ENCODE measurements at places on chromosomes 11 and 22.

DNA sequence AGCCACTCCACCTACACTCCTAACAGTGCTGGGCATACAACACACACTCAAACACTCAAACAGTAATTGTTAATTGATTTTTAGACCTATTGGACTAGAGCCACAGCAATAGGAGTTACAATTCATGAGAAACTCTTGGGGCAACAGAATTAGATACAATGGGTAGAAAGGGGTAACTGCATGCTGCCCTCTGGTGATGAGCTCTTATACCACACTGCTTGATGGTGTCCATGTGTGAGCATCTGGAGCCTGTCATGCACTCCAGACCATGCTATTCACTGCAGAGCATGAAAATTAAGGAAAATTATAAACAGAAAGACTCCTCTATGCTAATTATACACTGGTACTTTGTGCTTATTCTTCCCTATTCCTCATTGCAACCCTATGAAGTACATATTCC lies 975.5 kb upstream of the CCDC90B start:
- DNase-seq: no peak

GRCh38 chr11:45475173-45475572 lies 189.0 kb upstream of the SYT13 start:
- DNase-seq: no peak

DNA sequence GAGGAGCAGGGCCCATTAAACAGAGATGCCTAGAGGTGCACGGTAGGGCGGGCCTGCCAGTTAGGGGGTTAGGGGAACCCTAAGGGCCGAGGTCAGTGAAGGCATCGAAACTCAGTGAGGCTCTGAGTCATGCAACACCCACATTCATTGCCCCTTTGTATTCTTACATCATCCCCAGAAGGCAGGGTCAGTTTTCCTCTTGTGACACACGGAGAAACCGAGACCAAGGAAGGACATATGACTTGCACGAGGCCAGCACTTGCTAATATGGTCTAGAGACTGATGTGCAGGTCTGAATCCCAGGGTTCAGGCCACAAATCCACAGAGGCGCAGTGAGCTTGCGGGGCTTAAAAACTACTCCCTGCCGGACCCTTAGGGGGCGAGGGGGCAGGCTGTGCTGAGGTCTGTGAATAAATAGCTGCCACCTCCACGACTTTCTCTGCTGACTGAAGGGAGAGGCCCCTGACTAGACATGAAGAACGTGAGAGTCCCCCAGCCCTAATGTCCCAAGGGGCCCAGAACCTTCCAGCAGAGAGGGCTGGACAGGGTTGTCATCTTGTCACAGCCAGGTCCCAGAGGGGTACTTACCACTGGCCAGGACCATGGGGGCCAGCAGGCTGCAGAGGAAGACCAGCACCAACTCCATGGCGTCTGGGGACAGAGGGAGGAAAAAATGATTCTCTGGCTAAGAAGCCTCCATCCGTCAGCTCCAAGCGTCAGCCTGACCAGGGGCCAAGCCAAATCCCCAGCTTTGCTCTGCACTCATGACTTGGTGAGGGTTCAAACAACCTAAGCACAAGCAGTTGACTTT lies 17.8 kb upstream of the FXYD2 start:
- peak; percentile 69 for DNase-seq

DNA sequence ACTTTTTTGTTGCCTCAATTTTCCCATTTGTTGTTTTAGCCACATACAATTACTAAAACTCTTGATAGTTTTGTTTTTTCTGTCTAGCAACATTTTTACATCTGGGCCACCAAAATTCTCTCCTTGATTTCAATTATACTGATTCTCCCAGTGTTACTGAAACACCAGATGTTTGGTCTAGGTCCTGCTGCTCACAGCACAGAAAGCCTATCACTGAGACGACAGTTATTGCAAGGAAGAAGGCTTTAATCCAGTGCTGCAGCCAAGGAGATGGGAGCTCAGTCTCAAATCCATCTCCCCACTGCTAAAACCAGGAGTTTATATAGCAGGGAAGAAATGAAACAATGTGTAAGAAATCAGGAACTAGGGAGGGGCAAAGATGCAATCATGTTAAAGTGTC lies 837.7 kb upstream of the CNTN5 start:
- DNase-seq: no peak

DNA sequence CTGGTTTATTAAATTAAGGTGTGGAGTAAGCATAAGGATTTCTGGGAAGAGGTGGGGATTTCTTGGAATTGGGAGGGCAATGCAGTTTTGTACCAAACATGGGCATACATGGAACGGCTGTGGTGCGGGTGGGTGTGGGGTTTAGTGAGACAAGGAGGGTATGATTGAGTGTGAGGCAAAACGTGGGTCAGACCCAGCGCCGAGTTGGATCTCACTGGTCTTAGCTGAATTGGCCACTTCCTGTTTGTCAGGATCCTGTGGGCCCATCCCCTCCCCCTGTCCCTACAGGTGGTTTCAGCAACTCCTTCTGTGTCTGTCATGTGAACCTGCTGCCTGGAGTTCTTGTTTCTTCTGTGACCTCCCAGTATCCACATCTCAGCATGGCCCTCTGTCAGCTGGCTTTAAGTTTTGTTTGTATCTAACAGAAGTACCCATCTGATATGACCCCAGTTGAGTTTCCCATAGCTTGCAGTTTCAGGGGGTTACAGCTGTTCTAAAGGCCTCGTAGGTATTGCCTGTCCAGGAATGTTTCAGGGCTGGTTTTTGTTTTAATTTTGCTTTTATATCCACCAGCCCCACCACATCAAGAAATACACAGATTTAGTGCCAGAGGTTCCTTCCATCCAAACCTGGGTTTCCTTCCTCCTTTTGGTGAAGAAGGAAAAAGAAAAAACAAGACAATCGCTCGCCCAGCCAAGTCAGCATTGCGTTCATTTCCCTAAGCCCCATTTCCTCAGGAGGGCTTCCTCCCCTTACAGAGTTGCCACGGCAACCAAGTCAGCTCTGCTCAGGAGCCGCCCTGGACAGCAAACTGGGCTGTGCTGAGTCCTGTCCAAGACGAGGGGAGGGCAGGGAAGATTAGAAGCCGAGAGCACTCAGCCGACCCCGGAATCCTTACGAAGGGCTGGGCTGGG lies 6.0 kb downstream of the APOL1 start:
- peak; percentile 61 for DNase-seq

DNA sequence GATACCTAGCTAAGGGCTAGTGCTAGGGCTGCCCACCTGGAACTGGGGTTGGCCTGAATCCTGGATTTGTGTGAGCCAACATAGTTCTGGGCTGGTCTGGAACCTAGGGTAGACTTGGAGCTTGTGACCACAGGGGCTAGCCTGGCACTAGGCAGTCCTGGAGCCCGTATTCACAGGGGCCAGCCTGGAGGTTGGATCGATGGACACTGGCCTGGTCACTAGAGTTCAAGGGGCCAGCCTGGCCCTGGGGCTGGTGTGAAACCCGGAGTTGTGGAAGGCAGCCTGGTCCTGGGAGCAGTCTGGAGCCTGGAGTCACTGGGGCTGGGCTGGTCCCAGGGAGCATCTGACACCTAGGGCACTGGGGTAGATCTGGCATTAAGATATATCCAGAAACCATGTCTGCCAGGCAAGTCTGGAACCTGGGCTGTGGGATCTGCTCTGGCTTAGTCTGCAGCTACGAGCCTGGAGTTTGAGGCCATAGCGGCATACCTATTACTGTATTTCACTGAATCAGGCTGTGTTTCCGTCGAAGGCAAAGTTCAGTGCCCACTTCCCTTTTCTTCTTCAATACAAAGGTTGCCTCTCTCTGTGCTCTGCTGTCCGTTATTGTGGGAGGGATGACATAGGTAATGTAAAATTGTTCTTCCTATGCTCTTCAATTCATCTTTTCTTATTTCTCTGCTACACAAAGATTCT lies 9.1 kb upstream of the GLYATL1B start:
- DNase-seq: no peak

GRCh38 chr22:34608540-34609115 lies 457.3 kb upstream of the ISX start:
- DNase-seq: no peak

GRCh38 chr11:36077886-36078685 lies 134.2 kb downstream of the LDLRAD3 start:
- no peak for DNase-seq

DNA sequence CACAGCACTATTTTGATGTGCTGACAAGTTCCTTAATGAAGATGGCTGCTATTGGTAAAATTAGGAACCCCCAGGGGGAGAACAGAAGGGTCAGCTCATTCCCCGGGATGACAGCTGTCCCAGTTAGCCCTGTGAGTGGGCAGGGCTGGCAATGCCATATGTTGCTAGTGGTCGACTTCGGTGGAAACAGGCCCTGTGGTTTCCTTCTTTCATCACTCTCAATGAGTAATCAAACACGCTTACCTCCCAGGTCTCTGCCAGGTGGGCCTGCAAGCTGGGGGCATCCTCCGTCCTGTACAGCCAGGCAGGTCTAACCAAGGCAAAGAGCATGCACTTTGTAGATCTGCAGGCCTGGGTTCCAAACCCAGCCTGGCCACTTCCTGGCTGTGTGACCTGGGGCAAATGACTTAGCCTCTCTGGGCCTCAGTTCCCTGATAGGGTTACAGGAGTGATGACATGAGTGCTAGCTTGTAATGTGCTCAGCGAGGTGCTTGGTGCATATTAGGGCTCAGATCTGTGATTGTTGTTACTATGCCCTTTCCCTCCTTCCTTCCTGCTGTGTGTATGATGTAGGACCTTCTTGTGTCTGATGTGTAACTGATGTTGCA lies 85.2 kb downstream of the TSPAN18 start:
- DNase-seq: no peak

DNA sequence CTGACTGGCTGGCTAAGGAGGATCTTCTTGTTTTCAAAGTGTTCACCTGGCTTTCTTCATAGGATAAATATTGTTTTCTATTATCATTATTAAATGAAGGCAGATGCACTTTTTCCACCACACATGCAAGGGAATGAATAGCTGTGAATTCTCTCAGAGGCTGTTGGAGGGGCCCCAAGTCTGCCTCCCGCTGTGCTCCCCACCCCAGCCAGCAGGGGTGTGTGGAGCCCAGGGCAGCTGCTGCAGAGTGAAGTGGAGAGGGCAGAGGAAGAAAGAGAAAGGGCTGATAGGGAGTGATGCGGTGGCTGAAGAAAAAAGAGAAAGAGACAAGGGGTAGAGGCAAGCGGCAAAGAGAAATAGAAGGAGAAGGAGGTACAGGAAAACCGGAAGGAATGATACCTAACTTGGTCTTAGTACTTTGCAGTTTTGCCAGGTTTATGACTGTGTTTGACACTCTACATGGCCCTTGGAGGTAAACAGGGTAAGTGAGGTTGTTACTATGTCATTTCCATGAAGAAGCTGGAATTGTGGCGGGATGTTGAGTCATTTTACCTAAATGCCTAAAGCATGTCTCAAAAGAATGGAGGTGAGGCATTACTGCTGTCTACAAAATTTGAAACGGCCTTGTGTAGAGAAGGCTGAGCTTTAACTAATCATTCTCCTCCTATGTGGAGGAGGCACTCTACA lies 145.7 kb upstream of the B3GAT1 start:
- no peak for DNase-seq

DNA sequence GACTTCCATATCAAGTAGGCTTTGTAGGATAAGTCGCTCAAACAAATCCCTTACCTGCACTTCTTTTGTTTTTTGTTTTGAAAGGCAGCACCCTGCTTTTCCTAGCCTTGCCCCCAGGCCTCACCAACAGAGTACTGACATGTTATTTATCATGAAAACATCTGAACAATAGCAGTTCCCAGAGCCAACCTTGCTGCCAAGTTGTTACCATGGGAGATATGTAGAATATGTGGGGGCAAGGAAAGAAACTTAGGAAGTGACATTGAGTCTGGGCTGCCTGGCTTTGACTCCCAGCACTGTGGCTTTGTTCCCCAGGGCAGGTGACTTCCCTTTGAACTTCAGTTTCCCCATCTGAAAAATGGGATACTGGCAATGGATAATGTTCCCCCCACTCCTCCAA lies 53.4 kb upstream of the CRYBB3 start:
- no peak for DNase-seq

GRCh38 chr22:46267431-46268279 lies at the start of gene TTC38:
Gene TTC38 (plus strand): TSS chr22:46268008. CDS start chr22:46268040, 32 bp downstream.
- DNase-seq: peak; percentile 93

DNA sequence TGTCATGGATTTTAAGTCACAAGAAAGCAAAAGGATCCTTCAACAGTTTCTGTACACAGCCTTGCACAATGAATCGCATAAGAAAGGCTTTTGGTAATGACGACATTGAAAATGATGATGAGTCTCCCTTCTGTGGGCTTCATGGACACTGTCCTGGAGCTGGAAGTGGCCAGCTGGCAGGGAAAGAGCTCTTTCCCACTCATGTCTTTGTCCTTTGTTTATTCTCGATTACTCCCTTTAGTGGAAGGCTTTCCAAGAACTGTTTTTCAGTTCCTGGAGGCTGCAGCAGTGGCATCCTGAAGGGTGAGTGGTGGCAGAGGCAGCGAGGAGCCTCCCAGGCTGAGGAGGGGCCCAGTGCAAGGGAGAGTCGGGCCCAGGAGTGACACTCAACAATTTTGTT lies 505.2 kb downstream of the NTM start:
- no peak for DNase-seq
